ENCODE measurements at places on chromosomes 12 and 14.

- DNase-seq, result peak; percentile 40
These were observed 593 bp downstream of the PIP4P1 start for GRCh38 chr14:20460458-20461224.

GRCh38 chr12:15717940-15718567 lies 71.1 kb downstream of the EPS8 start:
- no peak for DNase-seq

GRCh38 chr12:110906516-110906915 lies 13.9 kb downstream of the MYL2 start:
- no peak for DNase-seq

- DNase-seq, result no peak
These were observed 514.0 kb downstream of the FUT8 start for GRCh38 chr14:65926504-65926903.

DNA sequence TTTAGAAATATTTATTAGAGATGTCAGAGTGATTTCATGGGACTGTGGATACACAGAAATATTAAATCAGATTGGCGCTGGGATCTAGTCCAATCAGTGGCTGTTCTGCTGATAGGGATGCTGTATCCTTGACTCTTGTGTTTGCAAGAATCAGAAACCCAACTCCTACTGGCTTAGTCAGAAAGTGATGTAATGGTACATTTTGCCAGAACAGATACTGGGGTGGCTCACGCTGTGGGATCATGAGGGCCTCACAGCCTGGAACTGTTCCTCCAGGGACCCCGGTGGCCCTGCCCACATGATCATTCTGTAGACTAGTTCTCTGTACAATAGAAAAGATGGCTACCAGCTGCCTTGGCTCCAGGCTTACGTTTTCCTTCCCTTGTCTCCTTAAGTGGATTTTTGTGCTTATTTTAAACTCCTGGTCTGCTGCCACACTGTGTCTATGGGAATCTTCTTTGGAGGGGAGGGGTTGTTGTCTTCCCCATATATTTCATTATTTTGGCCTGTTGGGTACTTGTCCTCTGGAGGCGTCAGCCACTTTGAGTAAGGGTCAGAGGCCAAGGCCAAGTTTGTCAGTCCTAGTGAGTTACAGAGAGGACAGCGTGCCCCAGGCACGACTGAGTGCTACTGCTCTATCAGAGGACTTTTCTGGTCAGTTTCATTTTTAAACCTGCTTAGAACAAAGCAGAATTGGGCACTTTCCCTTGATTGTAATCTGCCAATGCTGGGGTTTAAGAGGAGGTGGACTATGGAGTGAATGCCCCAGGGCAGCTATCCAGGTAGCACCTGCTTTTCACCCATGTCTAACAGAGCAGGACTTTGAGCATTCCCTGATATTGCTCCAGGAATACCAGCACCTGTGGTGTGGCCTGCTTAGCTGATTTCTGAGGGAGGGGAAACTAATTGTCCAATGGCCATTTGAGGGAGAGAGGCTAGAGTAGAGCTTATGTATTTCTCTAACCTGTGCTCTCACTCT lies 164.3 kb downstream of the SLC5A8 start:
- DNase-seq, result no peak

DNA sequence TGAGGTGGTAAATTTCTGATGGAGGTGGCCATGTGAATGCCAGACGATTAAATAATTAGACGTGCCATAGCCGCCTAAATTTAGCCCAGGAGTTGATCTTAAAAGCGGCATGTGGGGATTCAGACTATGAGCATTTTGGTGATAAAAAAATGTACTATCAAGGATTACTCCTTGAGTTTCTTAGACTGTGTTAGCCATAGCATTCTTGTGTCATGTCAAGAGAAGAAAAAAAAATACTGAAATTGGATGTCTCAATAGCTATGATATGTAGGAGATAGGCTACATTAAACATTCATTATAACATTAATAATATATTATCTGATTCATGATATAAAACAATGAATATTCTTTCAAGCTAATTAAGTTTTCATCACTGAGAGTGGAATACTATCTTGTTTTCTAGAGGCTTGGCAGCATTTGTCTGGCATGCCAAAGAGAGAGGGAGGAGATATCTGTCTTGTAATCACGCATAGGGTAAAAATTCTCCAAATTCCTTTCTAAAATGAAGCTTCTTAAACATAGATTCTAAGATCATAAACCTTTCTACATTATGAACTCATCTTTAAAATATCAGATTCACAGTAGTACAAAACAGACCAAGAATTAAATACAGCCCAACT lies 727.0 kb downstream of the C12orf50 start:
- no peak for DNase-seq

Measured in activated CD4-positive, alpha-beta T cell treated with anti-CD3 and anti-CD28 coated beads, Interleukin-2, Interleukin-6, amounts not matched to agents 100 ng/mL and 50 ng/mL, durations not matched to agents 16 hours and 8 hours (primary cell).